SJCRH30 (cell line): ENCODE measurements at places on chromosomes 1 and 21. TPM values are rescaled to one million over a fixed set of nuclear protein-coding genes. Genes with fewer than 3 reads are reported as not detected.

FCER1G gene
- 0.28 and 0.30 TPM in 2 replicates for total RNA-seq

ZNF281 gene
- total RNA-seq = 20.0 TPM in 2 replicates

ARHGEF16 gene
- total RNA-seq = 0.18 and 0.57 TPM in 2 replicates

NBPF10 gene
- total RNA-seq = 0.71 and 0.83 TPM in 2 replicates

DMAP1 gene
- 32.4 and 34.0 TPM in 2 replicates for total RNA-seq

TMEM54 gene
- total RNA-seq = 17.6 and 18.6 TPM in 2 replicates

CHIA gene
- not detected in 2 replicates for total RNA-seq

ADAMTS5 gene
- total RNA-seq = 12.3 and 14.2 TPM in 2 replicates

SRGAP2C gene
- 21.0 and 21.6 TPM in 2 replicates for total RNA-seq

IRF6 gene
- not detected in 2 replicates for total RNA-seq

BATF3 gene
- 15.6 and 16.5 TPM in 2 replicates for total RNA-seq

AMY2B gene
- 0.26 and 0.43 TPM in 2 replicates for total RNA-seq

TRIM67 gene
- total RNA-seq = not detected in 2 replicates

ACTL8 gene
- 0.08 and 0.13 TPM in 2 replicates for total RNA-seq

PEF1 gene
- 64.8 and 72.3 TPM in 2 replicates for total RNA-seq

SLC9C2 gene
- not detected in 2 replicates for total RNA-seq

LYPD8 gene
- total RNA-seq = 0.91 and 1.6 TPM in 2 replicates

TMEM125 gene
- total RNA-seq = not detected in 2 replicates

IGSF9 gene
- total RNA-seq = 0.06 and 0.08 TPM in 2 replicates

CHD5 gene
- total RNA-seq = 0.05 and 0.06 TPM in 2 replicates

ZSCAN20 gene
- 7.2 and 9.4 TPM in 2 replicates for total RNA-seq

CAMK2N1 gene
- 4.7 and 6.2 TPM in 2 replicates for total RNA-seq

PTCH2 gene
- total RNA-seq = 1.3 and 1.8 TPM in 2 replicates

C21orf58 gene
- 33.0 and 40.7 TPM in 2 replicates for total RNA-seq

TMEM200B gene
- 1.0 and 1.3 TPM in 2 replicates for total RNA-seq

NDUFS2 gene
- 60.3 and 60.5 TPM in 2 replicates for total RNA-seq

NBPF8 gene
- total RNA-seq = 7.4 and 9.2 TPM in 2 replicates

APCS gene
- total RNA-seq = not detected in 2 replicates

LHX8 gene
- not detected in 2 replicates for total RNA-seq

E2F2 gene
- total RNA-seq = 33.5 and 43.2 TPM in 2 replicates

GPR37L1 gene
- 0.02 TPM in 1 of 2 replicates, not detected in the other for total RNA-seq

OR2M3 gene
- total RNA-seq = 0.02 TPM in 1 of 2 replicates, not detected in the other

UFC1 gene
- 51.6 and 53.0 TPM in 2 replicates for total RNA-seq

G0S2 gene
- total RNA-seq = 1.3 and 1.8 TPM in 2 replicates

KIF17 gene
- total RNA-seq = 0.06 and 0.10 TPM in 2 replicates

HIPK1 gene
- total RNA-seq = 55.6 and 56.3 TPM in 2 replicates
